ENCODE measurements at places on chromosomes 16 and 17.

GRCh38 chr16:31301708-31302400 lies 42.1 kb downstream of the ITGAM start:
- no peak for DNase-seq

- DNase-seq, result peak; percentile 50
Observed at GRCh38 chr17:37700881-37701280, 44.0 kb downstream of the HNF1B start.

- no peak for DNase-seq
Observed at GRCh38 chr17:68349157-68349556, 57.9 kb downstream of the ARSG start.

DNA sequence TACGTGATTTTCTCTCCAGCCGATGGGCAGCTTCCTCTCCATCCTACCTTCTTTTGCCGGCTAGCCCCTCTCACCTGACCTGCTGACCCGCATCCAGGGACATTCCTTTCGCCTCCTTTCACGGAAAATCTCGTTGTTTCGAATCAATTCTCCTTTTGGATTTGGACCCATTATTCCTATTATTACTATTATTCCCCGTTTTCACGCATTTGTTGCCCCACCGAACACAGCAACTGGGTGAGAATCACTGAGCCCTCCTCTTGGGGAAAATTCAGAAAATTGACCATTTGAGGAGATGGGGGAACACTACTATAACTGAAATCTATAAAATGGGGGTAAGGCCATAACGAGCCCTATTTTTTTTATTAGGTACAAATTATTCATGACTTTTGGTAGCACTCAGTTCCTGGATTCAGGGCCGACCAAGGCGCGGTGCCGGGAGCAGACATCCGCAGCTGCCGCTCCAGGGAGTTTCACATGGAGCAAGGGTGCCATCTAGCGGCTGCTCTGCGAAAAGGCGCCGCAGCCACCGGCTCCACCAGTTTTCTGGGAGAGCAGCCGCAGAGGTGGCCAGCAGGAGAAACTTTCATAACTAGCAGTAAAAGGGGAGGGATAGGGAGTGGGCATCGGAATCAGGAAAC lies 3.3 kb upstream of the HOXB8 start:
- DNase-seq, result peak; percentile 91

- DNase-seq, result no peak
Observed at GRCh38 chr16:57944970-57945739, 25.8 kb downstream of the CNGB1 start.

DNA sequence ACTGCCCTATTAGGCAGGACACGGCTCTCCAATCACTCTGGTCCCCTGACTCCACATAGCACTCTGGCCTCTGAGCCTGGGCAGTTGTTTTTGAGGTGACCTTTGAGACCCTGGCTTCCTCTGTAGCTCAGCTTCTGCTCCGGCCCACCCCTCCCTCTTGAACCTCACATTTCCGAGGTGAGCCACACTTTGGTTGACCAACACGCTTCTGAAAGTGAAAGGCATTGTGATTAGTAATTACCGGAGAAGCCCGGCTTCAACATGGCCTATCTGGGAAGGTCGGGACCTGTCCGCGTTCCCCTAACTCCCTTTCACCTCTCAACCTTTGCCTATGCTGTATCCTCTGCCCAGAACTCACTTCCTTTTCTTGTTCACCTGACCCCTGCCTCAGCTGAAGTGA lies 10.3 kb upstream of the ITGAX start:
- DNase-seq, result no peak

DNA sequence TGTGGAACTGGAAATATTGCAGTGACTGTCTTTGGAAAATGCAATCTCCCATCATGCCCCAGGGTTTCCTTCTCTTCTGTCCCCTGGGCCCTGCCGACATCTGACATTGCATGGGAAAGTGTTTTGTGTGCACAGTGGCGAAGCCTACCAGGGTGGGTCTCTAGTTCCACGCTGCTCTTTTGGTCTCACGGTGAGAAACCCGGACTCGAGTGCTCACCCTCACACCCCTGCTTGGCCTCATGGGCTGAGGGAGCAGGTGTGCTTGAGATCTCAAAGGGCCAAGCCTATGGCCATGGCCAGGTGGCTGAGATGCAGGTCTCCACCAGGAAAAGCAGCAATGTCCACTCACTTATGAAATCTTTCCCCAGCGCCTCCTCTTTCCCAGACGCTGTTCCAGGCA lies 32.0 kb downstream of the SPNS3 start:
- DNase-seq, result no peak

- peak; percentile 23 for DNase-seq
Observed at GRCh38 chr17:41442739-41443138, 2.0 kb upstream of the KRT38 start.

- no peak for DNase-seq
Observed at GRCh38 chr17:1229900-1230501, 40.2 kb upstream of the BHLHA9 start.

- no peak for DNase-seq
Observed at GRCh38 chr17:38724337-38724988, 5.7 kb upstream of the CISD3 start.

- no peak for DNase-seq
Observed at GRCh38 chr16:57759541-57760356, 24.2 kb downstream of the KATNB1 start.

- DNase-seq, result no peak
Observed at GRCh38 chr17:41684035-41684434, 4.7 kb upstream of the EIF1 start.

DNA sequence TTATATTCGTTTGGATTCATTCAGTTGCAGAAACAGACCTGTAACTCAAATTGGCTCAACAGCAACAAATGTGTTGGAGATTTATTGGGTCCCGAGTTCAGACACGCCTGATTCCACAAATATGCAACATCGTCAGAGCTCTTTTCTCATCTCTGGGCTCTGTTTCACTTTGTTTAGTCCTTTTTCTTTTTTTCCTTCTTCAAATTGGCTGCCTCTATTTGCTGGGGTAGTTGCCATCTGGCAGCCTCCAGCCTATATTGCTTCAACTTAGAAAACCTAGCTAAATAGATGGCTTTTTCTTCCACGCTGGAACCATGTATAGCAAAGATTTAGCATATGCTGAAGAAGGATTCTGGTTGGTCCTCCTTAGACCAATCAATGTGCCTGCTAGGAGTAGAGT lies 398.5 kb downstream of the RBFOX1 start:
- no peak for DNase-seq

All from kidney tubule cell (primary cell).